ENCODE measurements at places on chromosomes 2 and 18. TPM values are rescaled to one million over a fixed set of nuclear protein-coding genes. Genes with fewer than 3 reads are reported as not detected.

DNA sequence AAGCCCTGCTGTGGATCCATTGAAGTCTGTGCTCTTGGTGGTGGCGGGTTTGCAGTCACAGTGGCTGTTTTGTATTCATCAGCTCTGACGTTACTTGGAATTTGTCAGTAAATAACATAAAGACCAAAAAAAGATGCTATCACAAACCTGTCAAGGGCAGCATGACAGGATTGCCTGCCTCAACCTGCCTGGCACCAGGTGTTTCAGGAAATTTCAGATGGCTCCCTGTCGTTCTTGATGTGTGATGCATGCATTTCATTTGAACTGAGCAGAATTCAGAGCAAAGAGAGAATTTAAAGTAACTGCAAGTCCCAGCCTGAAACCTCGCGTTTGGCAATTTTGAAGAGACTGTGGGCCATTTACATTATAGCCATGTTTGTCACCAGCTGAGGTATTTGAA is 50.3 kb upstream of the EPC2 start:
- DNase-seq: no peak

DNA sequence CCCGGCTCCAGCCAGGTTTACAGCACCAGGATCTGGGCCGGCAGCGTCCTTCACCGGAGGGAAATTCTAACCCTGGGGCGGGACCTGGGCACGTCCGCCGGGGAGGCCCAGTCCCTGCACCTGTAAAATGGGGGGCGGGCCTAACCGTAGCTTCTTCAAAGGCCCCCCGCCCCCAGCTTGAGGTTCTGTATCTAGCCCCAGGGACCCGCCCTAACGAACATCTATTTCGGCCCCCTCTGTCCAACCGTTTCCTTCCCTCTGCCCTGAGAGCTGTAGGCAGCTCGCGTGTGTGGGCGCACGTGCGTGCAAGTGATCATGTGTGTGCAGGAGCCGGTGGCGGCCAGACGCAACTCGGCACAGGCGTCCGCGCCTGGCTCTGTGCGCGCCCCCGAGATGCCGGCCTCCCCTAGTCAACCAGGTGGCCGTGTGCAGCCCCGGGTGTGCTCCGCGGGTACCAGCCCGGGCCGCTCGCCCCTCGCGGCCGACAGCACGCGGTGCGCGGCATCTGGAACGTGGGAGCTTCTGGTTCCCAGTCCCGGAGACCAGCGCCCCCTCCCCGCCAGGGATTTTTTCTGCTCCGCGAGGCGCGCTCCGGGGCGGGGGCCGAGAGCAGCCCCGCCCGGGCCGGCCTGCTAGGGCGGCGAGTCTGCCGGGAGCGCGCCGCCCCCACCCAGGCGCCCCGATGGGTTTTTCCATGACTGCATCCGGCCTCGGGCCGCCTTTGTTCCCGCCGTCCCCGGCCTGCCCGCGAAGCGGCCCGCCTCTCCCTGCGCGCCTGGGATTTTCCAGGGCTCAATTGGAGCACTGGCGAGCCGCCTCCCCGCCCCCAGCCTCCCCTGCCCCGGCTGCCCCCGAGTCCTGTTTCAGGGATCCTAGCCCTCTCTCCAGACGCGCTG is 21.2 kb downstream of the TEX44 start:
- peak; percentile 94 for DNase-seq

DNA sequence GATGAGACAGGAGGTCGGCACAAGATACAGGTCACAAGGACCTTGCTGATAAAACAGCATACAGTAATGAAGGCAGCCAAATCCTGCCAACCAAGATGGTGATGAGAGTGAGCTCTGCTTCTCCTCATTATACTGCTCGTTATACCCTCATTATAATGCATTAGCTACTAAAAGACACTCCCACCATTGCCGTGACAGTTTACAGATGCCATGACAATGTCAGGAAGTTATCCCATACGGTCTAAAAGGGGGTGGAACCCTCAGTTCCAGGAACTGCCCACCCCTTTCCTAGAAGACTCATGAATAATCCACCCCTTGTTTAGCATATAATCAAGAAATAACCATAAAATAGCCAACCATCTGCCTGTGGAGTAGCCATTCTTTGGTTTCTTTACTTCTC is 224.2 kb downstream of the RBM43 start:
- no peak for DNase-seq

DNA sequence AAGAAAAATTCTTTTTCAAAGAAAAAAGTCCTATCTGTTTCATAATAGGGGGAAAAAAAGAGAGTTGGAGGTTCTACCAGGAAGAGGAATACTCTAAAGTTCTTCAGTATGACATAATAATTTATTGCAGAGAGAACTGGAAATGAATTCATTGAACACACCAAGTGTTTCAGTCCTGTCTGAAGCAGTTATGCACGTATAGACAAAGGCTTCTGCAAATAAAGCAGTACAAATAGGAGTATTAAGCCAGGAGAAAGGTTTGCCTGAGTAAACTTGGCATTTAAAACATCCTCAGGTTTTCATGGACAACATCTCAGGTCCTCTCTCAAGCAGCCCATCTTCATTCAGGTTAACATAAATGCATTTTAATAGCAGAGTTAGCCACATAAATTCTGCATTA is 141.6 kb downstream of the CCDC148 start:
- no peak for DNase-seq

DNA sequence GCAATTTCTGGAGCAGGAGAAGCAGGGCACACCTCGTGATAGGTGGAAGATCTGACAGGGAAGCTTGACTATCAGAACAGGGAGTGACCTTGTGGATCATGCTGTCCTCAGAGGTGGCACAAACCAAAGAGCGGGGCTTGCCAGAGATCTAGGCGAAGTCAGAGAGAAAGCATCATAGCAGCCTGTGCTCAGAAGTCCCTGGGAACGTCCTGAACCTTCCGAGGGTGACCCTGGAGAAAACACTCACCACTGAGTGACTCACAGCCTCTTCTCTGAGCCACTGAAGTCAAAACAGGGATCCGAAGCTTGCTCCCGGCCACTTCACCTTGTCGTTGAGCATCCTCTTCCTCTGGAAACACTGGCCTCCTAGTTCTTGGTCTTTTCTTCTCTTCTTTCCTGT is 56.7 kb downstream of the IL1R2 start:
- DNase-seq: peak; percentile 69

- DNase-seq: no peak
These were observed 32.2 kb downstream of the MAPRE2 start for GRCh38 chr18:35073186-35074105.

GRCh38 chr18:48544661-48545415 is 6.0 kb downstream of the CTIF start:
- DNase-seq: no peak

- DNase-seq: no peak
These were observed 23.6 kb upstream of the SULT1C4 start for GRCh38 chr2:108354136-108354535.

- peak; percentile 93 for DNase-seq
These were observed 37.3 kb upstream of the TANK start for GRCh38 chr2:161122772-161123530.

DNA sequence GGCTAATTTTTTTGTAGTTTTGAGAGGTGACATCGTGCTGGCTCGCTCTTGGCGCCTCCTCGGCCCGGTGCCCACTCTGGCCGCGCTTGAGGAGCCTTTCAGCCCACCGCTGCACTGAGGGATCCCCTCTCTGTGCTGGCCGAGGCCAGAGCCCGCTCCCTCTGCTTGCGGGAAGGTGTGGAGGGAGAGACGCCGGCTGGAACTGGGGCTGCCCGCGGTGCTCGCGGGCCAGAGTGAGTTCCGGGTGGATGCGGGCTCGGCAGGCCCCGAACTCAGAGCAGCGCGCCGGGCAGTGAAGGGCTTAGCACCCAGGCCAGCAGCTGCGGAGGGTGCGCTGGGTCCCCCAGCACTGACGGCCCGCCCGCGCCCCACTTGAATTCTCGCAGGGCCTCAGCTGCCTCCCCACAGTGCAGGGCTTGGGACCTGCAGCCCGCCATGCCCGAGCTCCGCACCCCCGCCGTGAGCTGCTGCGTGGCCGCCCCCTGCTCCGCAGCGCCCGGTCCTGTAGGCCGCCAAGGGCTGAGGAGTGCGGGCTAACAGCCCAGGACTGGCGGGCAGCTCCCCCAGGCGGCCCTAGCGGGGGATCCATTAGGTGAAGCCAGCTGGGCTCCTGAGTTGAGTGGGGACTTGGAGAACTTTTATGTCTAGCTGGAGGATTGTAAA is 113.2 kb upstream of the ZSWIM2 start:
- DNase-seq: no peak

DNA sequence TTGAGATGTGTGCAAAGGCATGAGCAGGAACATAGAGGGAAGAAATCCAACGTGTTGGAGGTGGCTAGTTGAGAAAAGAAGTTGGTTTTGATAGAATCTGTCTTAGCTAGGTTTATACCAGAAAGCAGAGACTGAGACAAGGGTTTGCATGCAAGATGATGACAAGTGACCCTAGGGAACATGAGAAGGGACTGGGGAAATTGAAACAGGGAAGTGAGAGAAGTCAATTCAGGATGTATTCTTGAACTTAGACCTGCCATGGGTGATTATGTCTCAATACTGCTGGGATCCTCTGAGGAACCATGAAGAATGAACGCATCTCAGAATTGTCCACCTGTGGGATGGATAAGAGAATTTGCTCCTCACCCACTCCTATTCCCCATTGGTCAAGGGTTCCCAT is 20.5 kb downstream of the IL36A start:
- DNase-seq: no peak

- DNase-seq: no peak
These were observed 102.4 kb downstream of the SH3RF3 start for GRCh38 chr2:109231428-109231827.

DNA sequence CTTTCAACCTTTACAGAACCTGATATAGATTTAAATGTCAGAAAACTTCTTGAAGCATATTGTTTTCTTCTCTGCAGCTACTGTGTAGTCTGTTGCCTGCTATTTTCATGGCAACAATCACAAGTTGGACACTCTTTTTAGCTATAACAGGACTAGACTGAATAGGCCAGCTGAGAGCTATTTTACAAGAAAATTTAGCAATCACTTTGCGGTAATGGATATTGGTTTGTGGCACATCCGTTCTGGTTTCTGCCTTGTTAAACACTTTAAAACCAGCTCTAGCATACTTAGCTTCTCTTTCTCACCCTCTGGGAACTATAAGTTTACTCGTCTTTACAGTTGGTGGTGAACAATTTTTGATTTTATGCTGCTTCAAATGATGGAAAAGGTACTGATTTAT is 125.7 kb downstream of the MAP2 start:
- peak; percentile 62 for DNase-seq

GRCh38 chr2:240427729-240428128 is 7.7 kb upstream of the GPC1 start:
- no peak for DNase-seq

GRCh38 chr2:200901459-200902072 is 12.4 kb downstream of the NIF3L1 start:
- peak; percentile 88 for DNase-seq

GRCh38 chr2:36411962-36412444 is 56.4 kb downstream of the CRIM1 start:
- DNase-seq: no peak

GRCh38 chr2:213934560-213934959 is 476.3 kb upstream of the VWC2L start:
- DNase-seq: peak; percentile 51

GRCh38 chr2:219598308-219599078 is 836 bp downstream of the STK11IP start:
- no peak for DNase-seq

GRCh38 chr2:27021253-27022049 is 11.3 kb upstream of the TMEM214 start:
- DNase-seq: no peak

- no peak for DNase-seq
These were observed 461.3 kb upstream of the SOX11 start for GRCh38 chr2:5230855-5231254.

DNA sequence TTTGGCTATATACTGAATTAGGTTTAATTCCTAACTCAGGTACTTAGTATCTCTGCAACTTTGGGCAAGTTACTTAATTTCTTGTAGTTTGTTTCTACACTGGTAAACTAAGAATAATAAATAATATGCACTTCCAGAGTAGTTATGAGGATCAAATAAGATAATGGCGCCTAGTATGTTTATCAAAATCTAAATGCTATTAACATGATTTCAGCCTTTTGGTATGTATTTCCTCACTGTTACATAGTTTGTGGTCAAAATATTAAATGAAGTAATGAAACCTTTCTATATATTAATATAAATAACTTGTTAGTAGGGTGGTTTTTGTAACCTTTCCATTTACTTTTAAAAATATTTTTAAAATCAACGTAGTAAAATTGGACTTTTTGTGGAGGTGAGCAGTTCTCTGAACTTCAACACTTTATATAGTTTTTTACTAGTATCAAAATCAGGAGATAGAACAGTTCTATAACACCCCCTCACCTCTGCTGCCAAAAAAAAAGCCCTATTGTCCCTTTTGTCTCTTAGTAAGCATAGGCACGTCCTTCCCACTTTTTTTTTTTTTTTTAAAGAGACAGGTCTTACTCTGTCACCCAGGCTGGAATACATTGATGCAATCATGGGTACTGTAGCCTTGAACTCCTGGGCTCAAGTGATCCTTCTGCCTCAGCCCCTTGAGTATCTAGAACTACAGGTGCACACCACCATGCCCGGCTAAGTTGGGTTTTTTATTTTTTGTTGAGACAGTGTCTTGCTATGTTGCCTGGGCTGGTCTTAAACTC is 44.8 kb downstream of the RAB3GAP1 start:
- DNase-seq: no peak

- DNase-seq: no peak
These were observed 103.1 kb downstream of the L3MBTL4 start for GRCh38 chr18:6311456-6312215.

DNA sequence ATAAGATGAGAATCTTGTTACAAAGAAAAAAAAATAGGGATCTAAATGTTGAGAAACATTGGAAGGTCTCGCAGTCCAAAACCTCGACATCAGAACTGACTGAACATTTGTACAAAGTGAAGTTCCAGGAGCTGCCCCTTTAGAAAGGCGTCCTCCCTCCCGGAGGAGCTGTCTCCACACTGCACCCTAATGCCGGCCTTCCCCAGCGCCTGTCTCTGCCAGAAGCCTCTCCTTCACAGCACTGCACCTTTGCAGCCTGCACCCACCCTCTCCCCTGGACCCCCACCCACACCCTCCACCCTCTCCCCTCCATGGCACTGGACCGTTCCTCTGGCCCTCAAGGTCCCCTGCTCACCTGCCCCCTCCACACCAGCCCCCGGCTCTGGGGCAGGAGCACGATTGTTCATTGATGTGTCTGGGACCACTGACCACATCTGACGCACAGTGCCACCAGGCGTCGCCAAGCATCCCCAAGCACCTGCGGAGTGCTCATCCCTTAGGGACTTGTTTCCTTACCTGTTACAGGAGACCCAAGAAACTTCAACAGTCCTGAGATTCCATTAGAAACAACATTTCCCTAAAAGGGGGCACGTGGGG is 90.3 kb upstream of the SNTG2 start:
- DNase-seq: no peak

Gene ANO7
- 0.72 TPM for total RNA-seq

Gene GBX2
- total RNA-seq: 0.24 TPM

Gene SPDYA
- total RNA-seq: 0.20 TPM

Gene KCNJ3
- total RNA-seq: not detected

Gene PAIP2B
- total RNA-seq: 0.49 TPM

Gene CKAP2L
- 61.9 TPM for total RNA-seq

Gene XDH
- total RNA-seq: 0.88 TPM

Gene SPAST
- total RNA-seq: 23.6 TPM

Gene UGT1A3
- total RNA-seq: not detected

Gene SGPP2
- total RNA-seq: 0.10 TPM

Gene ATP5F1A
- total RNA-seq: 597 TPM

Gene RAB6C
- not detected for total RNA-seq

Gene ELOA2
- total RNA-seq: not detected

Gene COL4A3
- total RNA-seq: 0.29 TPM

Gene AP1S3
- total RNA-seq: 3.2 TPM
